ENCODE measurements at places on chromosomes 2 and 18.

GRCh38 chr18:29855637-29856036 is 1186.9 kb downstream of the DSC3 start:
- no peak for DNase-seq

- DNase-seq: no peak
Observed at GRCh38 chr2:30847329-30847728, 40.1 kb upstream of the CAPN13 start.

- DNase-seq: no peak
Observed at GRCh38 chr2:188050726-188051125, 240.9 kb upstream of the GULP1 start.

DNA sequence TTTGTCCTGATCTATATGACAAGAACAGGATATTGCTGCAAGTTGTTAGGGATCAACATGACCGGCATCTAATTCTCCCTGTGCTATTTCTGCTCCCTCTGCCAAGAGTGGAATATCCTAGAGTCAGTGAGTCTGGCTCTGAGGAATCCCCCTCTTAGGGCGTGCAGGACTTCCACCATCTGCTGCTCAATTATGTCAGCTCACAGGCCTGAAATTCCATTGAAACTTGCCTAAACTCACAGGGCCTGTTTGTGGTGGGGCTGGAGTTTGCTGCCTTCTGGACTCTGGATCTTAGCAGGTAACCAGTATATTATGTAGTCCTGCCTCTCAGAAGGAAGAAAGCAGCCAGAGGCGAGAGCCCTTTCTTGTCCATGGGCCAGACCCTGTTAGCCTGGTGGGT is 323.0 kb downstream of the TSN start:
- DNase-seq: no peak

DNA sequence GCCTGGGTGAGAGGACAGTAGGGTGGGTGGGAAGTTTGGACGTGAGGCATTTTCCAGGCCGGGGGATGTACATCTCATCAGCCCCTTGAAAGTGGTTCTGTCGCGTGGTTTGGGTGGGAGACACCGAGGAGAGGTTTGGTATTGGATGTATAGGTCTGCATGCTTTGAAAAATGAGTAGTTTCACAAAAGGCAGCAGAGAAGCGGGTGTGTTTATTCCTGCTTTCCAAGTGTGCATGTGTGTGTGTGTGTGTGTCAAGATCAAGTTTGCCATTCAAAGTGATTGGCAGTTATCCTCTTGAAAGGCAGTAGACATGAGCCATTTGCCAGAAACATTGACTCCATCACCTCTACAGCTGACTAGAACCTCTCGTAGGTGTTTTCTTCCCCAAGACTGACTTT is 423.1 kb upstream of the POU3F3 start:
- no peak for DNase-seq

DNA sequence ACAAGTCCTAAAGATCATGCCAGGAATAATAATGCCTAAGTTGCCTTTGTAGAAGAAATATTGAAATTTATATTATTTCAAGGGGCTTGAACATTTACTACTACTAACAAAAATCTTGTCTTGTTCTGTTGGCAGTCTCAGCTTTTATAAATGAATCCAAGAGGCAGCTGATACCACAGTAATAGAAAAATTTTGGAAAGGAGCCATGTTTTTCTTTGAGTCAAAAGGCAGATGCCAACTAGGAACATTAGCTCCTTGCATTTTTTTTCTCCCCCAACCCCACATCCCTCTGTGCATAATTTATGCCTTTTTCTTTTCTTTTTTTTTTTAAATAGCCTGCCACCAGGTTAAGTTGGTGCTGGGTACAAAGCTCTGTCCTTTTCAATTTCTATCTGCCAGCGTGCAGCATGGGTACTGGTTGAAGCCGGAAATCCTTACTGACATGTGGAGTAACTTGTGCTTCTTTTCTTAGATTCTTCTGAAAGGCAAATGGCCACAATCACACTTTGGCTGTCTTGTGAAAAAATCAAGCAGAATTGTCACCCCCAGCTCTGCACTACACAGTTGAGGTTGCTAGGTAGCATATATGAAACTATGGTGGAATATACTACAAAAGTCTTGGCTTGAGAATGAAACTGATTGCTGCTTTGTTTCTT is 98.8 kb downstream of the RHBDD1 start:
- no peak for DNase-seq

- no peak for DNase-seq
Observed at GRCh38 chr2:237672731-237673129, 45.3 kb downstream of the LRRFIP1 start.

DNA sequence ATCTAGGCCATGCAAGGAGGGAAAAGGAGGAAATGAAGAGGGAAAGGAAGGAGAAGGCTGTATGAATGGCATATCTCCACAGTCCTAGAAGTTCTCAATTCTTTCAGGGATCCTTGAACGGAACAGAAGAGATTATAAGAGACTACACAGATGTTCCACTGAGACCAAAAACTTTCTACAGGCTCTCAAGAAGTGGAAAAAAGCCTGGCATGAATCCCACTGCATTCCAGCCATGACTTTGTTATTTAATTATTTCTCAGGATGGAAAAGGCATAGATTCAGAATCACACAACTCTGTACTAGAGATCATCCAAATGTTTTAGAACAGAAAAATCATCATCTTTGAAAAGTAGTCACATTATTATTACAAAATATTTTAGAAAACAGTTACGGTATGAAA is 131.7 kb upstream of the CDH20 start:
- no peak for DNase-seq

DNA sequence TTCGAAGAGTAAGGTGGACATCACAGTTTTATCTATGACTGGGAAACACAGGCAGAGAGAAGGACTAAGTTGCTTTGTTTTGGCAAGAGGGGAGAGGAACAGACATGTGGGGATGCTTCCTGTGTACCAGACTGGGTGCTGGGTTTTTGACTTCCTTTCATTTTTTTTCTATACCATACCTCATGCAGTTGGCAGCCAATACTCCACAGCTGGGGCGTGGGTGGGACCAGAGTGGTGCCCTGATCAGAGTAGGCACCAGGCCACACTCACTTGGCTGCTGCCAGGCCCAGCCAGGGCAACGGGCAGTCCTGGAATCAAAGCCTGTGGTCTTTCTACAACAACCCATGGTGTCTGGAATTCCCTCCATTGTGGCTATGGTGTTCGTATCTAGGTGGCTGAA is 45.2 kb downstream of the SH3RF3 start:
- no peak for DNase-seq

- no peak for DNase-seq
Observed at GRCh38 chr2:234165421-234165820, 114.9 kb downstream of the SPP2 start.

DNA sequence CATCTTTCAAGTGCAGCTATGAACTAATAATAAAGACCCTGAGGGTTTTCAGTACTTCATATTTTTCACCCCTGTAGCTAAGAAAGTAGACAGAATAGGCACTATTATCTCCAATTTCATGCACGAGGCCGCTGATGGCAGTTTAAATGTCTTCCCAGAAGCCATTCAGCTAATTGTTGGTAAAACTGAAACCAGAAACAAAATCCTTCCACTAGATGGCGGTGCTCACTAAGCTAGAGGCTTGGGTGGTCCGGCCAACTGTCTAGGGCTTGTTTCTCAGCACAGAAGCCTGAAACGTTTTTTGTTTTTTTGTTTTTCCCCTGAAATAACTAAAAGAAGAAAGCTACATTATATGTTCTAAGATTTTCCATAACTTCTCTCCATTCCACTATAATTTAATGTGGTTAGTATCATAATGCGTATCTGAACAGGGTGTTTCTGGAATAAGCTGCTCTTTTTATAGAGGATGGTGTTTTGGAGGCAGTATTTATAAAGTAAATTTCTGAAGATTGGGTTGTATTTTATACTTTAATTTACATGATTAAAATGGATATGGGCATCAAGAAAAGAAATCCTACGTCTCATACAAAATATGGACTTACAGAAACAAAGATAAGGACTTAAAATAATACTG is 159.4 kb downstream of the PIK3C3 start:
- DNase-seq: peak; percentile 46

GRCh38 chr2:238988105-238988504 is 140.2 kb downstream of the TWIST2 start:
- no peak for DNase-seq

DNA sequence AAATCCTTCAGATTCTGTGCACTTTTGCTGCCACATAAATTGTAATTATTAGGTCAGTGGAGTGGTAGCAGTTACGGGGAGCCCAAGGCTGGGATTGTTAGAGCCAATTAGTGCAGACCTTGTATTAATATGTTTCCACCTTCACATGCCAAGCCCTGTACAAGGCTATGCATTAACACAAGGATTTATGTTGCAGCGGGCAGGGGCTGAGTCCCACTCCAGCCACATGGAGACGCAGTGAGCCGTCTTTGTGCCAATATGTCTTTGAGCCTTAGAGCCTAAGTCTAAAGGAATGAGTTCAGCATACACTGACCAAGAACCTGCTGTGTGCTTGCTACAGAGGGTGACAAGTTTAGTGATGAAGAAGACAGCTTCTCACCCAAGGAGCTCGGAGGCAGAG is 238.2 kb downstream of the TSN start:
- no peak for DNase-seq

- DNase-seq: no peak
Observed at GRCh38 chr2:207257251-207258250, 91.8 kb upstream of the KLF7 start.

DNA sequence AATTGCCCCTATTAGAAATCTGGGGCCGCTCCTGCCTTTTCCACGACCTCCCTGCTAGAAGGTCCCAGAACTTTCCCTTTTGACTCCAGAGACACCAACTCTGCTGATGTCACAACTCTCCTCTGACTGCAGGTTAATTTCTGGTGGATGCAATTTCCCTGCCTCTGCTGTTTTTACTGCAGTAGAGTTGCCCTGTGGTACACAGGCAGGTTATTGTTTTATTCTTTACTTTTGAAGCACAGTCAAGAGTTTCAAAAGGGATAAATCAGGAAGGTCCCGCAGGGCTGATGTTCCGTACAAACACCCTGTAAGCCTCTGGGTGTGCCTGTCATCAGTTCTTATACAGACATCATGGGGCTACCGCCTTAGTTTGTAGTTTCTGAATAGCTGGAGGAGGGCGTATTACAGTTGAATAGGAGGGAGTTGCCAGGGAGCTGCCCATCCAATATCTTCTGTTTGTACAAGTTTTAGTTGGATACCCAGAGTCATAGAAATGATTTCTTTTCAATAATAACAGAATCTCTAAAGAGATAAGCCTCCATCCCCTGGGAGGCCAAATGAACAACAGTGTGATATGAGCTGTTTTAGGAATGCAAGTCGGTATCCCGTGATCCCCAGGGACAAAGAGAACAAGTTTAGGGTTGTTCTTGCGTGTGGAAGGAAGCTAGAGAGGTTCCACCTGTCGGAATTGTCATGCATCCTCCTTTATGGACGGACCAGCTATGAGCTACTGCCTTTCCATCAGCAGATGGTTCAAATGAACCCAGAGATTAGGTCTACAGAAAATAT is 108.4 kb upstream of the COPS8 start:
- DNase-seq: no peak

GRCh38 chr2:121833358-121833723 is 77.9 kb downstream of the TSN start:
- no peak for DNase-seq

- DNase-seq: no peak
Observed at GRCh38 chr2:199509403-199509802, 51.7 kb upstream of the SATB2 start.

GRCh38 chr2:224258059-224258458 is 143.8 kb downstream of the FAM124B start:
- no peak for DNase-seq

- DNase-seq: no peak
Observed at GRCh38 chr2:149489452-149489851, 98.1 kb downstream of the MMADHC start.

GRCh38 chr2:237688081-237688480 is 60.7 kb downstream of the LRRFIP1 start:
- DNase-seq: no peak

GRCh38 chr2:189834059-189834458 is 49.8 kb downstream of the PMS1 start:
- DNase-seq: no peak

DNA sequence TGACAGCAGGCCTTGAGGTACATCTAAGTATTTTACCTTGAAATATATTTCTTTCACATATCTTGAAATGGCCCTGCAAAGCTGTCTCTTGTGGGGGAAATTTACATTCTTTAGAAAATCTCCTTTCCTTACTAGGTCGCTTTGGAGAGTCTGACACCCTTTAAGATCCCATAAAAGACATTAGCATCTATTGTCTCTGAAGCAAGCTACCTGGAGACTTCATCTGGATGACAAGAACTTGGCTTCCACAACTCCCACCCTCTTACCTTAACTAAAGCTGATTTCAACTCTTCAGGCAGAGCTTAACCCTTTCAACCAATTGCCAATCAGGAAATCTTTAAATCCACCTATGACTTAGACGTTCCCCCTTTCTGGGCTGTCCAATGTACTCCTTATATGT is 219.3 kb downstream of the PIEZO2 start:
- no peak for DNase-seq

DNA sequence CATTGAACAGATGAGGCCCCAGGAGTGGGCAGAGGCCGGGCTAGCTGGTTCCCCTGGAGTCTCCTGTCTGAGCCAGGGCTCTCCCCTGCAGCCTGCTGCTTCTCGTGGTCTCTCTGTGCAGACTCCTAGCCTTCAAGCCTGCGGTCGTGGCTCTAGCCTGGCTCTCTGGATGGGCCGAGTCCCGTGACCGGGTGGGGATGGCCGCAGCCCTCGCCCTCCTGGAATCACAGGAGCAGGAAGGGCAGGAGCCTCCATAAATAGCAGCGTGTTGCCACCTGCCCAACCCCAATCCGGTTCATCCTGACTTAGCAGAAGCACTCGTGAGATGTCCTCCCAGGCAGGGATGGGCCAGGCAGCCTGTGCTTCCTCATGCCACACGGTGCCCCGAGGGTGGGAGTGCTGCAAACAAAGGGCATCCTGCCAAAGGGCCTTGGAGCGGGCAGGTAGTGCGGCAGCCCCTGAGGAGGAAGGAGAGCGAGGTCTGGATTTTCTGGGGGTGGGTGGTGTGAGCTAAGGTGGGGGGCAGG is 43.9 kb downstream of the FOSL2 start:
- DNase-seq: no peak

DNA sequence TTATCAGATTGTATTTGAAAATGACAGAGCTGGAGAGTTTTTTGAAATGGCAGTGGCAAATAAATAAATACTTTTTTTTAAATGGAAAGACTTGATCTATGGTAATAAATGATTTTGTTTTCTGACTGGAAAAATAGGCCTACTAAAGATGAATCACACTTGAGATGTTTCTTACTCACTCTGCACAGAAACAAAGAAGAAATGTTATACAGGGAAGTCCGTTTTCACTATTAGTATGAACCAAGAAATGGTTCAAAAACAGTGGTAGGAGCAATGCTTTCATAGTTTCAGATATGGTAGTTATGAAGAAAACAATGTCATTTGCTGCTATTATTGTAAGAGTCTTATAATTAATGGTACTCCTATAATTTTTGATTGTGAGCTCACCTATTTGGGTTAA is 30.9 kb downstream of the CD28 start:
- DNase-seq: no peak

DNA sequence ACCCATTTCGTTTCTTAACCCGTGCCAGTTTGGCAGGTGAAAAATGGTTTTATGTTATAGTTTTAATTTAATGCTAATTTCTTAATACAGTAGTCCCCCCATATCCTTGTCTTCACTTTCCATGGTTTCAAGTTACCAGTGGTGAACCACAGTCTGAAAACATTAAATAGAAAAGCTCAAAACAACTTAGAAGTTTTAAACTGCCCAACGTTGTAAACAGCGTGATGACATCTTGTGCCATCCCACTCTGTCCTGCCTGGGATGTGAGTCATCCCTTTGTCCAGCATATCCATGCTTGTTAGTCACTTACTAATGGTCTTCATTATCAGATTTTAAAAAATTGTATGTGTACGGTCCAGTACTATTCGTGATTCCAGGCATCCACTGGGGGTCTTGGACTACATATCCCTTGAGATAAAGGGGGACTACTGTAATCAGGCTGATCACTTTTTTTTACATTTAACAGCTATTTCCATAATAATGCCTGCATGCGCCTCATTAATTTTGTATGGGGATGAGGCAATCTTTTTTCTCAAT is 31.9 kb downstream of the SLC66A3 start:
- no peak for DNase-seq

Measured in activated naive CD4-positive, alpha-beta T cell treated with anti-CD3 and anti-CD28 coated beads, Interleukin-2, amount 50 U/mL, for 16 hours (primary cell).